Stimulated activated CD8-positive, alpha-beta memory T cell treated with anti-CD3 and anti-CD28 coated beads, Interleukin-15, amount 100 ng/mL, for 48 hours (primary cell): ENCODE measurements at places on chromosomes 7 and 10.

DNA sequence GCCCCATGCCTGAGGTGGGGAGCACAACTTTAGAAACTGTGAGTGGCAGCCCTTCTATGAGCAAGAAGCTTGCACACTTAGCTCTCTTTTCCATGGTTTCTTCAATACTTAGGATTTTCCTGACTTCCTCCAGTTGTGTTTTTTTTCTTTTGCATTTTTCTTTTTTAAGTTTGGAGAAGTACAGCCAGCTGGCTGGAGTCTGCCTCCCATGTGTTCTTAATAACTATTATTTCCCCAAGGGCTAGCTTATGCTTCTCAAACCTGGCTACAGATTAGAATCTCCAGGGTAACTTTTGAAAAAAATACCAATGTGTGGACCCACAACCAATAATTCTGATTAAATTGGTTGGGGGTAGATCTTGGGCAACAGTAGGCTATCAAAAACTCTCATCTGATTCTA is 37.4 kb upstream of the MEOX2 start:
- DNase-seq, result no peak

DNA sequence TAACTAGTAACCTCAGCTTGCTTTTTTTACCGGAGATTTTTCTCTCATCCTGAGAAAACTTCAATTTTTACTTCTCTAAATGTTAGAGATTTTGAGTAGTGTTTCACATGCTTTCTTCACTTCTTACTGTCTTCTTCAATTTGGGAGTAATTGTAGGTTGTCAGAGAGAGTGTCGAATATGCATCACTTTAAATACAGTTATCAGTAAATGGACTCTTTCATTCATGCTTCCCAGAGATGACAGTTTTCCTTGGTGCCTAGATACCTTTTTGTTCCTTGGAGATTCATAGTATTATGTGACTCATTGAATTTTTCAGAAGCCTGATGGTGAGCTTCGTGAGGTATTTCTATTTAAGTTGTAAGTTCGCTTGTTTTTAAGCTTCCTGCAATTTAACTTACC is 169.7 kb downstream of the ADK start:
- DNase-seq, result no peak

- no peak for DNase-seq
Observed at GRCh38 chr10:12505683-12506082, 156.3 kb downstream of the CAMK1D start.

DNA sequence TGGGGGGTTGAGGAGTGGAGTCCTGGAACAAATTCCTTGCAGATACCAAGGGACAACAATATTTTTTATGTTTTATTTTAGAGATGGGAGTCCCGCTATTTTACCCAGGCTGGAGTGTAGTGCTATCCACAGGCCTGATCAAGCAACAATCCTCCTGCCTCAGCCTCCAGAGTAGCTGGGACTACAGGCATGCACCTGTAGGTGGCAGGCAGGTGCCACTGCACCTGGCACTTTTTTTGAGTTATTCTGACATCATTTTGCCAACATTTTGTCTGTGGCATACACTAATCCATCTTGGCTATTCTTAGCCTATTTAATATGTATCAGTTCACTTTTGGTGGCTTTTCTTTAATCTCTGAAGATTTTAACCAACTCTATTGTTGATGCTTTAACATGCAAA is 317.8 kb upstream of the MTPN start:
- no peak for DNase-seq

DNA sequence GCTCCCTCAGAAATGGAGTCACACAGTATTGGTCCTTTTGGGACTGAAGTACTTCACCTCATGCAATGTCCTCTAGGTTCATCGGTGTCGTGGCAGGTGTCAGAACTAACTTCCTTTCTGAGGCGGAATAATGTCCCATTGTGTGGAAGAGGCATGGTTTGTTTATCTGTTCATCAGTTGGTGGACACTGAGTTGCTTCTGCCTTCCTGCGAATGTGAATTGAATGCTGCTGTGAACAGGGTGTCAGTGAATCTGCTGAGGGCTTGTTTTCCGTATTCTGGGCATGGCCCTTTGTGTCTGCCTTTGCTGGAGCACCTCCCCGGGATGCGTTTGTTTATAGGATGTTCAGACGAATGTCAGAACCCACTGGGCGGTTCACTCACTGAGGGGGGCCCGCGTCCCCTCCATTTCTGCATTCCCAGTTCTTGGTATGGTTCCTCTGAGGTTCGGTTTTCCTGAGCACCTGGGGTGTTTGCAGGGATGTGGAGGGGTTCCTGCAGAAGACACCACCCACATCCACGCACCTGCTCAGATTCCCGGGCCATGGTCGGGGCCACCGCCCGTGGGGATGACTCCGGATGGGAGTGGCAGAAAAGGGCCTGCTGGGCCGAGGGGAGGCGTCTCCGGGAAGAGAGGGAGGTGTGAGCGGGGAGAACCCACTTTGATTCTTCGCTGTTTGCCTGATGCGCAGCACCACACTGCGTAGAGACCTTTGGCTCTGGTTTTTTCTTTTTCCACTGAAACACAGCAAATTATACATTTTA is 33.1 kb downstream of the CHST12 start:
- DNase-seq, result no peak

GRCh38 chr10:88545359-88545758 is 37.8 kb downstream of the RNLS start:
- no peak for DNase-seq

- DNase-seq, result no peak
Observed at GRCh38 chr10:107966826-107967225, 802.3 kb upstream of the SORCS1 start.

- DNase-seq, result no peak
Observed at GRCh38 chr10:33833566-33833965, 499.1 kb upstream of the NRP1 start.

DNA sequence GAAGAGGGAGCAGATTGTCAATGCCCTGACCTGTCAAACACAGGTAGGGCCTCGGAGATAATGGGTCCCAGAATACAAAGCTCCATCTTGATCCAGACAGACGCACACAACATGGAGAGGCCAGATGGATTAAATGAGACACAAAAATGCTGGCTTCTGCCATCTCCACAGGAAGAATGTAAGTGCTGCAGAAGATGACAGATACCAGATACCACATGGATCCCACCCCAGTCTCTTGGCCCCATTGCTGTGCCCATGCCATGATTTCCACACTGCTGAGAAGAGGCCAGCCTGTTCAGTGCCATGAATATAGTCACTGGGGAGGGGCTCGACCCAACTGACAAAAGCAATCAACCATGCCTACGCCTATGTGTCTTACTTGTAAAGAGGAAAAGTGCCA is 487.9 kb downstream of the PARD3 start:
- no peak for DNase-seq

DNA sequence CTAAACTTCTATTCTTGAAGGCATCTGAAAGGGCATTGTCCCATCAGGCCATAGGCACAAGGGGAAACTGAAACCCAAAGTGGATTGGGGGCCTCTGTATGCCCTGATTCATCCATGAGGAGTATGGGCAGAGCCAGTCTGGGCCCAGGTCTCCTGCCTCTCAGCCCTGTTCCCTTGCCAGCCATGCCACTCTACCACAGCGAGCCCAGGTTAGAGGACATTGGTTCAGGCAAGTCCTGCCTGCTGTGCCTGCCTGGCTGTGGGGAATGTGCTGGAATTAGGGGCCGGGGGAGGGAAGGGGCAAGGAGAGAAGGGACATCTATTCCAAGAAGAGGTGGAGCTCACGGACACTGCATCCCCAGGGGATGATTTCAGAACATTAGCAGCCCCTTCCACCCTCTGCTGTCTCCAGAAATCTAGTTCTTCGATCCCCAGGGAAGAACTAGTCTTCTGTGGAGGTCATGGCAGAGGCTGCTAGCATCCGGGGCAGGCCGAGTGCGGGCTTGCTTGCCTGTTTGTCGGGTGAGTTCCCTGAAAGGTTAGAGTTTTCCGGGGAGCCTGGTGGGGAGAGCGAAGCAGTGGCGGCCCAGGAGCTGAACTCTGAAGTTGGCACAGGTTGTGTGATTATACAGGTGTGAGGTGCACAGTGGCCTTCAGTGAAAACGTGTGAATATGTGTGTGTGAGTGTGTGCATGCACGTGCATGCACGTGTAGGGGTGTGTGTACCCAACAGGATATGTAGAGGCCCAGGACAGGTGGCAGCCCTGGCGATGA is 37.8 kb downstream of the TBATA start:
- DNase-seq, result no peak

DNA sequence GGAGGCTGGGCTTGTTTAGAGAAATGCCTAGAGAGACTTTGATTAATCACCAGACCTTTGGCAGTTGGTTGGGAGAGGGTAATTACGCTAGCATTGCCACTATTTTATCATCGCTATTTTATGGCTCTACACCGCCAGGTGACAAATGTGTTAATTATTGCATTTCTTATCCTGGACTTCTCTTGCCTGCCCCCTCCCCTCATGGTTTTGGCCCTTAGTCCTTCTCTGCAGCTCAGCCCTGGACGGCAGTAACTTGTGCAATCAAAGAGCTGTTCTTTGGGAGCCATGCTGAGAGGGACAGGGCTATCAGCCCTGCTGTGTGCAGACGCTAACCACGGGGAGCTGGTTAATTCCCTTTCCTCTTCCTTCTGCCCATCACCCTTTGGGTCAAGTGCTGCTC is 585.0 kb downstream of the AUTS2 start:
- DNase-seq, result no peak

DNA sequence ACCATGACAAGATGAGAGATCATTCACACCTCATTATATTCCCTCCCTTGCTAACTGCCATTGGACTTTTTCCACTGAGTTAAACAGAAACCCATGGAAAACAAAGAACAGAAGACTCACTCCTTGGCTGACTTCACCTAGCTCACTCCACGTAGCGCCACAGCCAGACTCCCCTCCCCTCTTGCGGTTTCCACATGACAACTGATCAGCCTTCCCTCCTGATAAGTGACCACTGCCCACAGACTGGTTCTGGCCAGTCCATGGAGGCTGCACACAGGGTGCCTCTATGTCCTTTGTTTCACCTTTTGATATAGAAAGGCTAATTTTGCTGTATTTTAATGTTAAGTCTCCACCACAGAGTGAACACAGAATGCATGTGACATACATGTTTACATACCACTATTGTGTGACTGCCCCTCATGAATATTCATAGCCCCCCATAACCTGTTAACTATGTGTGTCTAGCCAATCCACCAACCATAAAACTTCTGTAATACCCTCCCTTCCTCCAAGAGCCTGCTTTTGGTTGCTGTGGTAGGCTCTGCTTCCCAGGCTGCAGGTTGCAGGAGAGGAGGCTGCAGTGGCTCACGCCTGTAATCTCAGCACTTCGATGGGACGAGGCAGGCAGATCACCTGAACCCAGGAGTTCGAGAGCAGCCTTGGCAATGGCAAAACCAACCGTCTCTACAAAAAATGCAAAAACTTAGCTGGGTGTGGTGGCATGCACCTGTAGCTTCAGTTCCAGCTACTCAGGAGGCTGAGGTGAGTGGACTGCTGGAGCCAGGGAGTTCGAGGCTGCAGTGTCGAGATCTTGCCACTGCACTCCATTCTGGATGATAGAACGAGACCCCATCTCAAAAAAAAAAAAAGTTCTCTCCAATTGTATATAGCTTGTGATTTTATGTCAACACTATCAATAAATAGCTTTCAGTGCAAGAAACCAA is 10.0 kb upstream of the IFIT5 start:
- no peak for DNase-seq

- no peak for DNase-seq
Observed at GRCh38 chr10:75865413-75866299, 434.2 kb downstream of the LRMDA start.

DNA sequence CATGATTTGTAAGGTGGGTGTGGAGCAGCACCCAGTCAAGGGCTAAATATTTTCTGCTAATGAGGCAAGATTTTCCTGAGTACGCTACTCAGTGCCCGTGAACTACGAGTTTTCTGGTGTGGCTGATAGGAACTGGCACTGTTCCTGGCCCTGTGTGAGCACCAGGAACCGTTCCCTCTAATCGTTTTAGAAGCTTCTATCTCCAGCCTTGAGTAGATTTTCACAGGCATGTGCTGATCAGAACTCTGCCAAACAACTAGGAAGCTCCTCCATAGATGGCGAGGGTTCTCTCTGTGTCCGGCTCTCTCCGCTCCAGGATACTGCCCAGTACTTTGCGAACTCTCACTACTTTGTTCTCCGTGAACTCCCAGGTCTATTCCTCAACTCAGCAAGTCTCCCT is 17.7 kb downstream of the TRIM4 start:
- DNase-seq, result no peak

- no peak for DNase-seq
Observed at GRCh38 chr10:117796130-117796745, 250.5 kb downstream of the RAB11FIP2 start.

- DNase-seq, result no peak
Observed at GRCh38 chr7:118109607-118110006, 74.4 kb upstream of the LSM8 start.

- no peak for DNase-seq
Observed at GRCh38 chr10:24349379-24350001, 140.6 kb downstream of the KIAA1217 start.

DNA sequence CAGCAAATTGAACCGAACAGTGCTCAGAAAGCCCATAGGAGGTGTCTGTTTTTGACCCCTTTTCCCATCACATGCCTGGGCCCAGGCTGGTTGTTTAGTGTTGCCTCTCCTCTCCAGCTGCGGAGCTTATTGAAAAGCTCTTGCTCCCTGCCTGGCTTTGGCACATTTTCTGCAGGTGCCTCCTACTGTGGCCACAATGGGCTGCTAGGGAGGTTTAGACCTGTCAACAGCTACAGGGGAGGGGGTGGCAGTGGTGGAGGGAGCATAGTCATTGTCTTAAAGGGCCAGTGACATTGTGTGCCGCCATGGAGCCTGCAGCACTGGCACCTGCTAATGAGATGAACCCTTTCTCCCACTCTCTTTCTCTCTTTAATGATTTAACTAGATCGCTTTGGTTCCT is 13.2 kb upstream of the ENO4 start:
- no peak for DNase-seq

- DNase-seq, result no peak
Observed at GRCh38 chr10:124162774-124163354, 69.5 kb upstream of the CHST15 start.

- no peak for DNase-seq
Observed at GRCh38 chr7:66359656-66360211, 154.6 kb downstream of the TPST1 start.

GRCh38 chr10:105063796-105064195 is 422.7 kb downstream of the SORCS3 start:
- no peak for DNase-seq

GRCh38 chr7:151748733-151749132 is 128.2 kb downstream of the PRKAG2 start:
- no peak for DNase-seq

GRCh38 chr7:142548978-142549377 is 200.3 kb upstream of the PRSS1 start:
- DNase-seq, result no peak

GRCh38 chr7:97381815-97382554 is 264.5 kb downstream of the SDHAF3 start:
- DNase-seq, result no peak

- no peak for DNase-seq
Observed at GRCh38 chr7:91653286-91653685, 227.2 kb downstream of the MTERF1 start.

- no peak for DNase-seq
Observed at GRCh38 chr10:34775044-34775637, 40.0 kb downstream of the PARD3 start.
